ENCODE measurements at places on chromosomes 12 and 14.

GRCh38 chr14:105281371-105282097 is 19.3 kb downstream of the BRF1 start:
- DNase-seq: peak; percentile 94

GRCh38 chr14:101293605-101294004 is 267.7 kb upstream of the DIO3 start:
- DNase-seq: no peak

DNA sequence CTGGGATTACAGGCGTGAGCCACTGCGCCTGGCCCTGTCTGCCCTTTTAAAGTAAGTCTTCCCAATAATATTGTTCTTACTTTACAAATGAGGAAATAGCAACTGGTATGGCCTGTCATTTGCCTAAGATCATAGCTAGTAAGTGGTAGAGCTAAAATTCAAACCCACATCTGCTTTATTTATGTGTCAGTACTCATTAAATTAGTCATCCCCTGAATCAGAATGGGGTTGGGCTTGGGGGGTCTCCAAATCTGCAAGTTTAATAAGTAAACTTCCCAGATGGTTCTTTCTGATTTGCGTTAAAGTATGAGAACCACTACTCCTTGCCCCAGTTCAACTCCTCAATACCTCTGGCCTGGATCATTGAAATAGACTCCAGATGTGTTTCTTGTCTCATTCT is 96.2 kb downstream of the FAR2 start:
- no peak for DNase-seq

DNA sequence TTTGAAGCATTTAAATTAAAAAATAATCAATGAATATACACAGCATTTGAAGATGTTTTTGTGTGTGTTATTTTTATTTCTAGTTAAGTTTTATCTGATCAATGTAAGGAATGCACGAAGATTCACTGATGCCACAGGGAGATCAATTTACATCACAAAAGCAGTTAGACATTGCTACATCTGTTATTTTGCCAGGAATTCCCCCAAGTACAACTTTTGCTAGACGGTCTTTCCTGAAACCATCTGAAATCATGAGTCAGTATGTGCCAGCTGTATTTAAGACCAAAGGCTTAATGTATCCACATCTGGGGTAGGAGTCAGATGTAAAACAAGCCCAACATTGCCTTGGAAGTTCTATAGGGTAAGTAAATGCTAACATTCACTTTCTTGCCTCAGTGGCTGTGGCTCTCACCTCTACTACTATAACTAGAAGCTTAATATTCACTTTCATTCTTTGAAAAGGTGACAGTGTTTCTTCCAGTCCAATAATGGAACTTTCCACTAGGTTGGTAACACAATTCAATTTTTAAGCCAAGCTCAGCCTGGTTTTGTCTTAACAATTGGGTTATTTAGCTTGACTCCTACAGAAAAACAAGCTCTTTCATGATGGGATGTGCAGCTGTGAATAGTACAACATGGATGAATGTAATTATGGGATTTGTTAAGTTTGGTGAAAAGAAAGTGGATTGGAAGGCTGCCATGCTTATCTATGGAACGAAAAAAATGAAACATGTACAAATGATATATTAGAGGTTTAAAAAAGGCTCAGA is 385.4 kb upstream of the TMEM132C start:
- no peak for DNase-seq

GRCh38 chr14:89619596-89619995 is 202.6 kb upstream of the FOXN3 start:
- DNase-seq: no peak

DNA sequence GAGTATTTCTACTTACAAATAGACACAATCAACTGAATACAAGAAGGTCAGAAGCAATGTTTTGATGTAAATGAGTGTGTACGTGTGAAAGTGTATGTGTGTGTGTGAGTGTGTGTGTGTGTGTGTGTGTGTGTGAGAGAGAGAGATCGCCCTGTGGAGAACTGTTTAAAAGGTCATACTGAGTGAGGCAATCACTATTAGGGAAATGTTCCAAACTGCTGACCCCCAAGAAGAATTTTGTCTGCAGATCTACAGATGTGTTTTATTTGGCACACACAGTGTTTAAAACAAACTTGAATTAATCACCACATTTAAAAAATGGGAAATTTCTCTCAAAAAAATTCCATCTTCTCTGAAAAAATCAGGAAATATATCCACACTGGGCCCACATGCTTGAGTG is 1069.1 kb downstream of the SLC6A15 start:
- no peak for DNase-seq

- DNase-seq: no peak
Measured at GRCh38 chr14:64605926-64606685, 56.3 kb downstream of the PPP1R36 start.

- no peak for DNase-seq
Measured at GRCh38 chr12:124864326-124864752, 675 bp upstream of the SCARB1 start.

DNA sequence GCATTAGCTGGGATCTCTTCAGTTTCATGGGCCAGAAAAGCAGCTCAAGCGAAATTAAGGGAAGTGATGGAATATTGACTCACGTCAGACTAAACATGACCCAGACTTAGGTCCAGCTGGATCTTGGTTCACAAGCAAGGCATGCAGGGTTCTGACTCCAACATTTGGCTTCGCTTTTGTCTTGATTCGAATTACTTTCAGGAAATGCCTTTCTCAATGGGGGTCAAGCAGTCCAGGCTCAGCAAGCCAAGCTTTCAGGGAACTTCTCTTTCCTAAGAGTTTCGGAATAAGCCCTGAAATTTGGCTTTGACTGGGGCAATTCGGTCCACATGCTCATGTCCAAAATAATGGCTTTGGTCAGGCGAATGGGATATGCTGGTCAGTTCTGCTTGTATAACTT is 678.7 kb upstream of the TMEM132C start:
- no peak for DNase-seq

DNA sequence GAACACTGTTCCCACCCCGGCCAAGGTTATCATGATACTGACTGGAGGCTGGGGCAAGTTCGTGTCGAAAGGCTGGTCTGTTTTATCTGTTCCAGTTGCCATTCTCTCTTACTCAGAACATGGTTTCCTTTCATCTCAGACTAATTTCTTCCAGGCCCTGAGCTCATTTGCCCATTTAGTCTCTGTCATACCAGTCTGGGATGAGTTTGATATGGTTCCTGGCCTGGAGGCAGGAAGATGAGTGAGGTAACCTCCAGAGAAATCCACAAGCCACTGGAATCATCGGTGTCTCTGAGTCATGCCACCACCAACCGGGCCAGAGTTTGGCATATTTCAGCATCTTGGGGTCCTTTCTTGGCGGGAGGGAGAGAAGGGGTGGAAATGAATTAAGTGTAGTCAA is 114.7 kb downstream of the NTF3 start:
- DNase-seq: no peak

DNA sequence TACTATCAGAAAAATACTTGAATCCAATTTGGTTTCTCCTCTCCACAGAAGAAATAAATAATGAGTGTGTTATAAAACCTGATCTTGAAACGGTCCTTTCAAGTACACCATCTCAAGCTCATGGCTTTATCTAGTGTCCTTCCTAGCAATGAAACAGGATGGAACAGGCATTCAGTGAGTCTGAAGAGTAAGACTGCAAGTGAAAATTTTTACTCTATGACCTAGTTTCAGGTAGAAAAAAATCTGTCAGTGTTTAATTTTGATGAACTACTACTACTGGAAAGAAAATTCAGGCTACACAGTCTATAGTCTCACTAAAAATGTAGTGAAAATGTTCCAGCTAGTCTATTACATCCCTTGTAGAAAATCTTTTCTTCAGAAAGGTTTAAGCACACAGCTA is 7.7 kb downstream of the CBX5 start:
- DNase-seq: no peak

DNA sequence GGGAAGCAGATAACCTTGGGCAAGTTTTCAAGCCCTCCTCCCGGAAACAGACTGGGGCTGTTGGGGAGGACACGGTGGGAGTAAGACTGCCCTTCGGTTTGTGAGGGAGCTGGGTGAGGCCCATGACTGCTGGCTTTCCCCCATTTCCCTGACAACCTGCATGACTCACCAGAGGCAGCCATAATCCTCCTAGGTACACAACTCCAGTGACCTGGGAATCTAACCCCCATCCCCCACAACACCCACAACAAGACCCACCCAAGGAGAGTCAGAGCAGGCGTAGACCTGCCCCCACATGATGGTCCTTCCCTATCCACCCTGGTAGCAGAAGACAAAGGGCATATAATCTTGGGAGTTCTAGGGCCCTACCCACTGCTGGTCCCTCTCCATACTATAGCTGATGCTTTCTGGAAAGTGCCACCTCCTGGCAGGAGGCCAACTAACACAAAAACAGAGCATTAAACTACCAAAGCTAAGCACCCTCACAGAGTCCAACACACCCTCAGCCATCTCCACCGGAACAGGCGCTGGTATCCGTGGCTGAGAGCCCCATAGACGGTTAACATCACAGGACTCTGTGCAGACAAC is 14.8 kb downstream of the DDX24 start:
- no peak for DNase-seq

GRCh38 chr12:10829994-10830393 is 3.8 kb upstream of the TAS2R10 start:
- DNase-seq: no peak

DNA sequence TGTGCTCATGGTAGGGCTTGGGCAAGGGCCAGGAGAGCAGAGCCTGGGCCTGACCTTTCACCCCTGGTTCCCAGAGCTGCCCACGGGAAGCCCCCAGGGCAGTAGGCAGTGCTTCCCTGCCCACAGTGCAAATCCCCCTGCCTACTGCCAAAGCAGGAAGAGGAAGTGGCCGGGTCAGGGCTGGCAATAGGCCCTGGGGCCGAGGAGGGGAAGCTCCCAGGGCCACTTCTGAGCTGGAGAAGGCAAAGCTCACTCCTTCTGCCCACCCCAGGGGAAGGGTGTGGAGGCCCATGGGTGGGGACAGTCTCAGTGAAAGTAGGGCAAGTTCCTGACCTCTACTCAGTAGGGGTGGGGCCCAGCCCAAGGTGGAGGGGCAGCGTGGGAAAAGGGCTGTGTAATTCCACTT is 5.4 kb upstream of the NR4A1 start:
- DNase-seq: no peak

DNA sequence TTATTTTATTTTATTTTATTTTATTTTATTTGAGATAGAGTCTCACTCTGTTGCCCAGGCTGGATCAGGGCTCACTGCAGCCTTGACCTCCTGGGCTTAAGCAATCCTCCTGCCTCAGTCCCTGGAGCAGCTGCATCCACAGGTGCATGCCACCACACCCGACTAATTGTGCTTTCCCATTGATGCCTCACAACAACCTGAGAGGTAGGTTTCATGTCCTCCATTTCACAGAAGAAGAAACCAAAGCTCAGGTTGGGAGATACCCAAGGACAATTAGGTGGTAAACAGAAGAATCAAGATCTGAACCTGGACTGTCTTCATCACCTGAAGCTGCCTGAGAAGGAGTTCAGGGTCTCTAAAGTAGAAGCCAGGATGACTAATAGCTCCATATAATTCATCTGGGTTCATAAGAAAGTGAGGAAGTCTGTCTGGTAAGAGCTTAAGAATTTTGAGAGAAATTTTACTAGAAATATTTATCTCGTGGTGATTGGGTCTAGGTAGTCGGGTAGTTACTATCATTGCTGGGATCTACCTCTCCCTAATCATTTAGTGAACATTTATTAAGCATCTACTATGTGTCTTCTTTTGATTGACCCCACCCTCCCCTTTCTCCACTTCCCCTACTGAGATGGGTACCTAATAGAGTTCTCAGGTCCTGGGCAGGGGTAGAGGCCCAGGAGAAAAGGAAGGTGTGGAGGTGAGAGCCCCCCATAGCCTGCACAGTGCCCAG is 23.2 kb upstream of the ATP5MC2 start:
- no peak for DNase-seq

- no peak for DNase-seq
Measured at GRCh38 chr12:129459886-129460285, 443.9 kb downstream of the TMEM132D start.

DNA sequence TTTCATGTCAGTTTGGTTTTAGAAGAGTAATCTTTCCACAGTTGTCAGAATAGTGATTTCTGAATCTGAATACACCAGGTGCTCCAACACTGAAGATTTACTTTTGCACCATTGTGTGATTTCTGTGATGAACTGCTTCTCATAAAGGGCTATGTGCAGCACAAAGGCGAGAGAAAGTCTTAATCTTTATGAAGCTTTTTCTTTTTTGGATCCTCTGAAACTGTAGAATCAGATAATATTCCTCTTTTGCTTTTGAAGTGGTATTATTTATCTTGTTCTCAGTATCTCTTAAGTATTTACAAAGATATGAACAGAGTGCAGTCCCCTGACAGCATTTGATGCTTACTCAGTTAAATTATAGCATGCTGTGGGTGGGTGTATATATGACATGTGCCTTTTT is 207.8 kb downstream of the NAV3 start:
- no peak for DNase-seq

DNA sequence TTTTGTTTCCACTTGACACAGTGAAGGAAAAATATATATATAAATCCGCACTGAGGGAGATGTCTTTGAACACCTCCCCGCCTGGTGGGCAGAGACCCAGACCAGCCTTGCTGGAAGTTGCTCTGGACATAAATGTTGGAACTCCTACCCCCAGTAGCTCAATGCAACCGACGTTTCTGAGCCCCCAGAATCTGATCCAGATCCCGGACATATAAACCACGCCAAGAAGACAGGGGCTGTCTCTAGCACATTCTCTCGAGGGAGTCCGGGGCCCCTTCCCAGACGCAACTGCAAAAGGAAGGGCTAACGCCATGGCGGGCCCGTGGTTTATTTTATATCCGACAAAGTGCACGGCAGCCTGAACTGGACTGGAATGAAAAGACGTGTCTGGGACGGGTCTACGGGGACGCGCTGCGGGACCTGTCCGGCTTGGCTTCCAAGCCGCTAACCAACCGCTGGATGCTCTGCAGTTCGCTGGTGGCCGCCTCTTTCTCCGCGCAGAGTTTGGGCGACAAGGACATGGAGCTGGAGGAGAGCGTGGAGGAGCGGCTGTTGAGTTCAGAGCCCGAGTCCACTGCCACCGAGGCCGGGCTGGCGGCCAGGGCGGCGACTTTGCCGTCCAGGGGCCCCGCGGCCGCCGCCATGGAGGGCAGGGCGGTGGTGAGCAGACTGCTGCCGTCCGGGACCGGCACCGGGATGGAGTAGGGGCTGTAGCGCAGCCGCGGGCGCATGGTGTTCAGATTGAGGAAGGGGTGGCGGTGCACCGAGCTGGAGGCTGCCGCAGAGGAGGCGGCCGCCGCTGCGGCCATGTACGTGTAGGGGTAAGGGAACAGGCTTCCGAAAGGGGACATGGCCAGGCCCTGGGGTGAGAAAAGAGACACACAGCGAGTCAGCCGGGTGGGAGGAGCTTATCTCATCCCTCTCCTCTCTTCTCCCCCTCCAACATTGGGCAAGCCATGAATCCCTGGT is 12.2 kb downstream of the TBX3 start:
- DNase-seq: no peak

DNA sequence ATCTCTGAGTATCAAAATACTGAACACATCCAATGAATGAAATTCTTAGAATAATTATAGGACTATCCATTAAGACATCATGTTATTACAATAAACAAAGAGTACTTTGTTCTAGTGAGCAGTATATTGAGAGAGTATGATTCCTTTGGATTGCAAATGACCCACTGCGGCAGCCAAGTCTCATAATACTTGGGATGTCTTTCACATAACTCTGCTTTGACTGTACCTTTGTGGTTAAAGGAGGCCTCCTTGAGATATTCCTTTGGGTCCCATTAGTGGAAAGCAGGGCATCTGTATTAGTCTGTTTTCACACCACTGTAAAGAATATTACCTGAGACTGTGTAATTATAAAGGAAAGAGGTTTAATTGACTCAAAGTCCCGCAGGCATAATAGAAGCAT is 593.8 kb downstream of the TRHDE start:
- no peak for DNase-seq

- no peak for DNase-seq
Measured at GRCh38 chr12:45989721-45990467, 480 bp downstream of the SCAF11 start.

Data from NCI-H1694 (cell line).